EL (cell line): ENCODE measurements at places on chromosomes 6 and 20.

GRCh38 chr6:52588087-52588709 is 11.3 kb upstream of the TRAM2 start:
- DNase-seq, result no peak

- DNase-seq, result no peak
Measured at GRCh38 chr6:138541823-138542481, 42.7 kb upstream of the NHSL1 start.

GRCh38 chr20:14521436-14521835 is 184.0 kb upstream of the FLRT3 start:
- no peak for DNase-seq

DNA sequence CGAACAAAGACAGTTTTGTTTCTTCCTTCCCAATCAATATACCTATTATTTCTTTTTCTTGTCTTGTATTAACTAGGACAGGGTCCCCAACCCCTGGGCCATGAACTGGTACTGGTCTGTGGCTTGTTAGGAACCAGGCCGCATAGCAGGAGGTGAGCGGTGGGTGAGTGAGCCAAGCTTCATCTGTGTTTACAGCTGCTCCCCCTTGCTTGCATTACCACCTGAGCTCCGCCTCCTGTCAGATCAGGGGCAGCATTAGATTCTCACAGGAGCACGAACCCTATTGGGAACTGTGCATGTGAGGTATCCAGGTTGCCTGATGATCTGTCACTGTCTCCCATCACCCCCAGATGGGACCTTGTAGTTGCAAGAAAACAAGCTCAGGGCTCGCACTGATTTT is 151.9 kb downstream of the CDKAL1 start:
- no peak for DNase-seq

DNA sequence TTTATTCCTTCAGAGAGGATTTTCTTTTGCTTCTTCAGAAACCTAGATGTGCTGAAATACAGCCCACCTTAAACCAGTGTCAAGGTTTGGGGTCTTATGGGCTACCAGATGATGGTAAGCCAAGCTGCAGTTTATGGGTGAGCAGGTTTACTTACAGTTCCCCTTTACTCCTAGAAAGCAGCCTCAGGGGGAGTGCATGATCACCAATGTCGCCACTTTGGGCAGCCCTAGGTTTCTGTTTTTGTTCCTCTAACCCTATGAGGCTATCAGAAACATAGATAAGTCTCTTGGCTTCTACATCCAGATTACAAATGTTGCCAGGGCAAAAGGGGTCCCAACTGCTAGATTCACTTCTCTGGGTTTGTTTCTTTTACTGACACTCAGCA is 67.2 kb downstream of the TRIM27 start:
- DNase-seq, result no peak

- no peak for DNase-seq
Measured at GRCh38 chr20:25551413-25552215, 33.7 kb downstream of the NINL start.

DNA sequence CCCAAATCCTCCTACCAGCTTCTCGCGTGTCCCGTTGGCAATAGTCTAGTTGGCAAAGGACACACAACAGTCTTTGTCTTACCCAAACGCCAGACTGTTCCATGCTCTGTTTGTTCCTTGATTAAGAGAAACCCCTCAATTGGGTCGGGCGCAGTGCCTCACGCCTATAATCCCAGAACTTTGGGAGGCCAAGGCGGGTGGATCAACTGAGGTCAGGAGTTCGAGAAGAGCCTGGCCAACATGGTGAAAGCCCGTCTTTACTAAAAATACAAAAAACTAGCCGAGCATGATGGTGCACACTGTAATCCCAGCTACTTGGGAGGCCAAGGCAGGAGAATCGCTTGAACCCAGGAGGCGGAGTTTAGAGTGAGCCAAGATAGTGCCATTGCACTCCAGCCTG is 153.7 kb downstream of the GRM4 start:
- no peak for DNase-seq

GRCh38 chr20:47271046-47271615 is 85.4 kb downstream of the ZMYND8 start:
- DNase-seq, result no peak

DNA sequence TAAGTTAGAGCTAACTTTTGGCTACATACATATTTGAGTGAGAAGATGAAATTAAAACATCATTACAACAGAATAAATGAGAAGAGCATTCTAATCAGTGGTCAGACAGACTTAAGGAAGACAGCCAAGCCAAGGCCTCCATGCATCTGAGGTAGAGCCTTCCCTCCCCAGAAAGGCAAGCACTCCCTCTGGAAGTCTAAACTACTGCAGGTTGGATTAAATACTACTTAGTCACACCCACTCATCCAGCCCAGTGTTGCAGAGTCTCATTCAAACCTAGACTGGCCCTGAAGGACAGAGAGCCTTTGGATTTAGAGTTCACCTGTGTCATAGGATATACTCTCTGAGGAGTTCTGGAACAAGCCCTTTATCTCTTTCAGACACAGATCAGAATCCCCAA is 29.2 kb downstream of the TMX4 start:
- DNase-seq, result no peak

- DNase-seq, result no peak
Measured at GRCh38 chr6:25028328-25028727, 92.6 kb upstream of the RIPOR2 start.
